Gastroesophageal sphincter (tissue), 4 donors: ENCODE measurements at places on chromosomes 3 and 15. TPM values are rescaled to one million over a fixed set of nuclear protein-coding genes. Genes with fewer than 3 reads are reported as not detected.
A peak's percentile ranks its signal among the peaks of the same experiment; 100 is the strongest.

GRCh38 chr3:195595785-195596531, 12.2 kb upstream of the APOD start:
- ATAC-seq, result no peak

- peak; percentile 69 for ATAC-seq
Observed at GRCh38 chr3:47578119-47578632, 489 bp downstream of the CSPG5 start.

DNA sequence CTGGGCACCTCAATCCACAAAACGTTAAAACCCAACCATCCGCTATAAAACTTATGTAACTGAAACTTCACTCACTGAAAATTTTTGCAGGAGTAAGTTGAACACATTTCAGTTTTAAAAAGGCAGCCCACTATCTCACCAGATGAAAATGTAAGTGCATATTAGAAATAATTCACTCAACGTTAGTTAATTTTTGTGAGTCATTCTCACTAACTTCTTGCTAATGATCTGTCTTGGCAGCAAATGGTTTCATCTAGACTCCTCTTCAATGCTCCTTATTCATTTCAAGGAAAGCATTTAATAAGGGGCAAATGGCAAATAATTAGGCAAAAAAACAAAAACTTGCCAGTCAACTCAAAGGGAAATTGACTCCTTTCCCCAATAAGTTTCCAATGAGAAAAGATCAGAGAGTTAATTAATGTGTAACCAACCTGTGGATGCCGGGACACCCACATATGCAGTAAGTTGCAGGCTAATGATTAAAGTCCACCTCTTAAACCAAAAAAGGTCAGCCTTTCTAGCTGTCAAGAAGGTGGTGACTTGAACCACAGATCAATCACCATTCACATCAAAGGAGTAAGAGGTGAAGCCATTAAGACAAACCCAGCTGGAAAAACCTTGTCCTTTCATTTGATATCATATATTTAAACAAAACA, 22.9 kb upstream of the PRICKLE2 start:
- no peak for ATAC-seq

DNA sequence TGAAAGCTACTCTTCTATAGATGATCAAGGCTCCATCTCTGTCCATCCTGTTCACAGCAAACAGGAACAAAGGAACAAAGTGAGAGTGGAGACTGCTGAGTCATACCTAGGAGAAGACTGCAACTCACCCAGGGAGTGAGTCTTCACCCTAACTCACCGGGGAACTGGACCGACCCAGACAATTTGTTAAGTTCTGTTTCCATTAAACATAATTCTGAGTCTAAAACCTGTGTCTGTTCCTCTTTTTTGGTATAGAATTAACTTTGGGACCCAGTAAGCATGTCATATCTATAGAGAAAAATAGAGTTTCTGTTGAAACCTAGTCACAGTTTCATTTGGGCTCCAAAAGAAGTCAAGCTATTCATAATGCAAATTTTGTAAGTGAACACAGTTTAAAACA, 21.6 kb downstream of the CCDC80 start:
- no peak for ATAC-seq

DNA sequence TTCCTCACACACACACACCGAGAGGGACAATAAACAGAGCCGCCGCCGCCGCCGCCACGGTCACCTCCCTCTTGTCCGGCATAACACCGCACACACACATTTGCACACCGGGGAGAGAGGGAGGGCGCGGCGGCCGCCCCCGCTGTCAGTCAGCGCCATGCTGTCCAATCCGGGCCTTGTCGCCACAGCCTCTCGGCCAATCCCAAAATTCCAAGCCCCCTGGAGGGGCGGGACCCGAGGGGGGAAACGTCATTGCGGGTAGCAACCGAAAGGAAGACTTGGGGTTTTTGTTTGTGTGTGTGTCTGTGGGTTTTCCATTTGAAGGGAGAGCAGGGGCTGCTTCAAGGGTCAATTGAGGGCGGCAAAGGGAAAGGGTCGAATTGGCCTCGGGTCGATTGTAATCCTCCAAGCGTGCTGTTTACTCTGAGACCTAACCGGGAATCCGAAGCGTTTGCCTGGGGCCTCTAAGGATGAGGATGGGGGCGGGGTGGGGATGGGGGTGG, at the start of gene TOP2B:
TOP2B (minus strand) TSS at position 96 of the 503 bp plus-strand sequence. CDS start 610 bp downstream, outside the sequence.
- peak; percentile 99 for ATAC-seq

GRCh38 chr3:182309120-182309519, 484.2 kb upstream of the ATP11B start:
- ATAC-seq, result no peak

Gene MAP1A
- 59.1 TPM for total RNA-seq

Gene CSPG5
- total RNA-seq, result 0.30 TPM

Gene ECE2
- total RNA-seq, result 0.62 TPM

Gene APOD
- total RNA-seq, result 541 TPM
